Osteoblast (primary cell): ENCODE measurements at places on chromosomes 7 and 10.

- no peaks in the 10 kb centered on the region for H3K27me3 ChIP-seq
- H3K36me3 ChIP-seq = no peaks in the 10 kb centered on the region
- H3K27ac ChIP-seq = no peak overlapping the region
- DNase-seq = no peak
- no peak overlapping the region for H3K4me3 ChIP-seq
Measured at GRCh38 chr7:95026421-95027072, 119.2 kb downstream of the PPP1R9A start.

- H3K4me1 ChIP-seq = peaks cover 6% of the 10 kb centered on the region
- no peak overlapping the region for H3K27ac ChIP-seq
- no peaks in the 10 kb centered on the region for H3K36me3 ChIP-seq
- peaks cover 22% of the 10 kb centered on the region for H3K27me3 ChIP-seq
- peak overlapping the region; percentile 71 for H3K4me3 ChIP-seq
Measured at GRCh38 chr7:129169686-129170440, 18.6 kb upstream of the SMO start.

DNA sequence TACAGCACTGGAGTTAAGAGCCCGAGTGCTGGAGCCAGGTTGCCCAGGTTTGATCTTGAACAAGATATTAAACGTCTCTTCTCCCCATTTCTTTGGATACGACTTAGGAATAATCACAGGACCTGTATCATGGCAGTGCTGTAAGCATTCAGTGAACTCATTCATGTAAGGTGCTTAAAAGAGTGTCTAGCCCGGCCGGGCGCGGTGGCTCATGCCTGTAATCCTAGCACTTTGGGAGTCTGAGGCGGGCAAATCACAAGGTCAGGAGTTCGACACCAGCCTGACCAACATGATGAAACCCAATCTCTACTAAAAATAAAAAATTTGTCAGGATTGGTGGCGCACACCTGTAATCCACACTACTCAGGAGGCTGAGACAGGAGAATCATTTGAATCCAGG lies 40.8 kb downstream of the CHST15 start:
- H3K36me3 ChIP-seq = no peaks in the 10 kb centered on the region
- no peaks in the 10 kb centered on the region for H3K4me1 ChIP-seq
- no peaks in the 10 kb centered on the region for H3K27me3 ChIP-seq
- H3K4me3 ChIP-seq = no peak overlapping the region
- DNase-seq = no peak
- no peak overlapping the region for H3K27ac ChIP-seq

DNA sequence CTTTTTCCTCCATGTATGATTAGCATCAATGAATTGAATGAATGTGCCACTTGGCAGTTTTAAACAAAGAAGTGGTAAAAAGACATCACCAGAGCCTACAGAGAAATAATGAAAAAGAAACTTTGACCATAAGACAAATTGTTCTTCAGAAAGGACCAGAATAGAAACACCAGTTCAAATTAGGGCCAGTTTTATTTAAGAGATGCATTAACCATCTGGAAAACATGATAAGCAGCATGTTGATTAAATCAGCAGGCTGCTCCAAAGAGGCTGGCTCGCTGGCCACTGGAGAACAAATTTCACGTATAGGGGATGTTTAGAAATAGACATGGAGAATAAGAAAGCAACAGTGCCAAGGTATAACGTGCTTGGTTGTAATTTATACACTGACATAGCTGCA lies 242.3 kb upstream of the AOAH start:
- H3K36me3 ChIP-seq = no peaks in the 10 kb centered on the region
- H3K27me3 ChIP-seq = no peaks in the 10 kb centered on the region
- no peak for DNase-seq
- H3K27ac ChIP-seq = no peak overlapping the region
- no peak overlapping the region for H3K4me3 ChIP-seq

GRCh38 chr10:76024460-76025123 lies 593.2 kb downstream of the LRMDA start:
- H3K4me1 ChIP-seq = no peaks in the 10 kb centered on the region
- no peak for DNase-seq
- no peak overlapping the region for H3K4me3 ChIP-seq
- no peaks in the 10 kb centered on the region for H3K36me3 ChIP-seq

- DNase-seq = no peak
- no peaks in the 10 kb centered on the region for H3K36me3 ChIP-seq
- no peaks in the 10 kb centered on the region for H3K27me3 ChIP-seq
- H3K4me3 ChIP-seq = no peak overlapping the region
- peaks cover 22% of the 10 kb centered on the region for H3K4me1 ChIP-seq
Measured at GRCh38 chr10:71710519-71710918, 9.1 kb downstream of the C10orf105 start.

DNA sequence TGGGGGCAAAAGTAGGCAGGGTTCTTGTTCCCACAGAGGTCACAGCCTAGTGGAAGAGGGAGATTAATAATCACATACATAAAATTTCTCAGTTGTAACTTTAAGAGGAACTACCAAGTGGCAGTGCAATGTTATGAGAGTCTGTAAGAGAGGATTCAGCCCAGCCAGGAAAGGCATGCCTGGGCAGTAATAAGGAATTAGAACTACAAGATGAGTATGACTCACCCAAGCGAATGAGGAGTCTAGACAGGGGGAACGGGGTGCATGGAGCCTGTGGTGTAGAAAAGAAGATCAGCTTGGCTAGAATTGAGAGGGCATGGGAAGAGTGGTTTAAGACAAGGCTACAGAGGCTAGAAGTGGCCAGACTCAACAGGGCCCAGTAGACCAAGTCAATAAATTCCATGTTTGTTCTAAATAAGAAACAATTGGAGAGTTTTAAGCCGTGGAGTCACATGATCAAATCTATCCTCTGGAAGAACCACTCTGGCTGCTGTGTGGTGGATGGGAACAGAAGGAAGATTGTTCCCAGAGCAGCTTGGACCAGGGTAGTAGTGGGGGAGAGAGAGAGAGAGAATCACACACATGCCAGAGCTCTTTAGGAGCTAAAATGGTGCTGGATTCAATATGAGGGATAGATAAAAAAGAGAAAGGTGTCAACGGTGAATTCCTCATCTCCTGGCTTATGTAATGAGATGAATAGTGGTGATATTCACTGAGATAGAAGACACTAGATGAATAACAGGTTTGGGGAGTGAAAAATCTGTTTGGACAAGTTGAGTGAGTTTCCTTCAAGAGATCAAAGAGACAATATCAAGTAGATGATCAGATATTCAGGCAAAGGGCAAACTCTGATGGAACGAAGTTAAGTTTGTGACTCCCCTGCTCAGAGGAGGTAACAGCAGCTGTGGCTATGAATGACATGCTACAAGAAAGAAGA lies 265.1 kb downstream of the FGFR2 start:
- no peak for DNase-seq
- no peak overlapping the region for H3K4me3 ChIP-seq
- H3K27me3 ChIP-seq = no peaks in the 10 kb centered on the region
- H3K27ac ChIP-seq = no peak overlapping the region
- H3K4me1 ChIP-seq = no peaks in the 10 kb centered on the region

- no peak for DNase-seq
- no peaks in the 10 kb centered on the region for H3K36me3 ChIP-seq
- H3K4me1 ChIP-seq = no peaks in the 10 kb centered on the region
- no peak overlapping the region for H3K4me3 ChIP-seq
- no peak overlapping the region for H3K27ac ChIP-seq
Measured at GRCh38 chr10:19063986-19064385, 15.4 kb downstream of the MALRD1 start.

- H3K4me1 ChIP-seq = no peaks in the 10 kb centered on the region
- H3K27me3 ChIP-seq = no peaks in the 10 kb centered on the region
- no peak overlapping the region for H3K4me3 ChIP-seq
- H3K27ac ChIP-seq = no peak overlapping the region
Measured at GRCh38 chr7:151142686-151143040, 24.8 kb downstream of the GBX1 start.

DNA sequence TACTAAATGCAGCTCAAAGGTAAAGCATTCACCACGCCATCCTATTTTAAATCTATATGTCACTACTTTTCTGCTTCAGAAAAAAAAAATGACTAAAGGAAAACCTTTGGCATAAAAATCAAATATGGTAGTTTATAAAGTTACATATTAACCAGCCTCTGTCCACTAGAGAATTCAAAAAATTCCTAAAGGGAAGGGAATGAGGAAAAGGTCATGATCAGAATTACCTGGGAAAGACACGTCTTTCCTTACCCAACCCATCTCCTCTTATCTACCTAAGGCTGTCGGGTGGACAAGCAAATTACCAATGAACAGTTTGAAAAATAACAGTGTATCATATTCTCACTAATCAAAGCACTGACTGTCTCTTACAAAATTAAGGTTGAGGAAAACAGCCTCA lies 100.7 kb upstream of the TMEM106B start:
- H3K27ac ChIP-seq = no peak overlapping the region
- H3K4me1 ChIP-seq = no peaks in the 10 kb centered on the region
- H3K36me3 ChIP-seq = no peaks in the 10 kb centered on the region
- H3K4me3 ChIP-seq = no peak overlapping the region
- no peak for DNase-seq

DNA sequence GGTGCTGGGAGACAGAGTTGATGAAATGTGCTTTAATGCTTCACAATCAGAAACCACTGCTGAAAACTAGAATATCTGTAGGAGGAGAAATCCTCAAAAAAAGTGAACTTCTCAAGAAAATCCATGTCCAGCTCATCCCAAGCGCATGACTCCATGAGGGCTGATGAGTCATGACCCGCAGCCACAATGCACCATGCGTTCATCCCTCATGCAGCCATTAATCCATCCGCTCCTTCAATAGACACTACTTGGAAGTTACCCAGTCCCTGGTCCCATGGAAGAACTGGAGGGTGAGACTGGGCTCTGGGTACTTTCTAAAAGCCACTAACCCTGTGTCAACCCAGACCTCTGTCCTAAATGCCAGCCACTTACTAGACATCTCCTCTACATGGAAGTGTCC lies 24.4 kb downstream of the TMEM273 start:
- H3K27me3 ChIP-seq = no peaks in the 10 kb centered on the region

- H3K4me1 ChIP-seq = no peaks in the 10 kb centered on the region
- peaks cover 87% of the 10 kb centered on the region for H3K36me3 ChIP-seq
- H3K27ac ChIP-seq = no peak overlapping the region
- no peak overlapping the region for H3K4me3 ChIP-seq
Measured at GRCh38 chr10:91838199-91838598, 40.0 kb downstream of the TNKS2 start.

DNA sequence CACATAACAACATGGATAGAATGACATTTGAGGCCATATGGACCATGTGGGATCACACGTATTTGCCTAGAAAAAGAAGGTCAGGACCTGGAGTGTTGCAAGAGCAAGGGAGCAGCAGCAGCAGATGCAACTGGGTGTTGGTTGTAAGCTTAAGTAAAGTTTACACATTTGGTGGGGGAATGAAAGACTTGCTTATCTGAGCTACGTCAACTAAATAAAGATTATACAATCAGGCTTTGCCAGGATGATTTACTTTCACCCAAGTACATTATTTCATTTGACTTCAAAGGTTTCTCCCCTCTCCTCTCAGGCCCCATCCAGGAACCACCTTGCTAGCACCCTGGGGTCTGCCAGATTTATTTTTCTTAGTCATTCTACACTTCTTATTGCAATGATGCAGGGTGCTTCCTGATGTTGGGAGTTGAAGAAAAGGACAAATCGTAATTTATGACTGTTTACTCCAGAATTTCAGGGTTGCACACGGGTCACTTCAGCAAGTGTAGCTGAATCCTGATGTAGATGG lies 591.9 kb upstream of the IGFBP3 start:
- no peak for DNase-seq
- H3K27ac ChIP-seq = no peak overlapping the region
- H3K36me3 ChIP-seq = no peaks in the 10 kb centered on the region
- no peaks in the 10 kb centered on the region for H3K4me1 ChIP-seq

DNA sequence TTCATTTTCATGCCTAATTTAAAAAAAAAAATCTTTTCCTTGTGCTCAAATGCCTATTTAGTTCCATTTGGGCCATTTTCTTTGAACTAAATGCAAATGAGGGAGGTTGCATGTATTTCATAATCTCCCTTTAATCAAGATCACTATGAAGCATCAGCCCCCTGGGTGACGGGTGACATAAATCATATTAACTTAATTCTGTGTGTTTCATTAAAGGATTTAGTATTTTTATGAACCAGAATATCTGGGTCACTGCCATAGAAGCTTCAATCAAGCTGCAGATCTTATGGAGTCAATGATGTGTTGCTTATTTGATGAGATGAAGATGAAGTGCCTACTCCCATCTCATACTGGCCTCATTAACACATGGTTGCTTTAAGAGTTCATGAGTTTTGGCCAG lies 301.9 kb upstream of the PRKCQ start:
- H3K27me3 ChIP-seq = no peaks in the 10 kb centered on the region
- DNase-seq = no peak
- no peaks in the 10 kb centered on the region for H3K4me1 ChIP-seq
- H3K27ac ChIP-seq = no peak overlapping the region

GRCh38 chr7:191981-192649 lies at the start of gene FAM20C:
Gene FAM20C (plus strand): TSS chr7:192571. CDS start chr7:193200, 629 bp downstream.
- peak within 1 kb of the TSS; percentile 94 for H3K4me3 ChIP-seq
- H3K36me3 ChIP-seq = peaks cover 29% of the 10 kb centered on the region
- H3K27me3 ChIP-seq = no peaks in the 10 kb centered on the region
- H3K4me1 ChIP-seq = peaks cover 33% of the 10 kb centered on the region
- DNase-seq = peak; percentile 100

- no peaks in the 10 kb centered on the region for H3K27me3 ChIP-seq
- H3K36me3 ChIP-seq = no peaks in the 10 kb centered on the region
- no peaks in the 10 kb centered on the region for H3K4me1 ChIP-seq
Measured at GRCh38 chr10:20745556-20746375, 151.3 kb downstream of the NEBL start.

DNA sequence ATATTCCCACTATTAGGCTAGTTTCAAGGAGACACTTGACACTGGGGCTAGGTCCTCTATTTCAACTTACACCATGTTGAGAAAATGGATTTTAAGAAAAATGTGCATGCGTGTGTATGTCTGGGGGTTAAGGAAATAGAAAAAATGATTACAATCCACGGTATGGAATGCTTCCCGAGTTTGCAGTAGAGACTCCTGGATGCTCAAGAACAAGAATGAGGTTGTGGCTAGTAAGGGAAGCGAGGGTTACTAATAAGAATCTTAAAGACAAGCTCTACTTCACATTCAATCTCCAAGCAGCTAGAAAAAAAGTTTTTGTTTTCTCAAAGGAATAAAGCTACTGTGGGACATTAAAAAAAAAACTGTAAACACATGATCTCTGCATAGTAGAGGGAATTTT lies 54.7 kb downstream of the ANK3 start:
- no peak overlapping the region for H3K4me3 ChIP-seq
- no peak overlapping the region for H3K27ac ChIP-seq
- peaks cover 9% of the 10 kb centered on the region for H3K4me1 ChIP-seq
- DNase-seq = no peak
- H3K27me3 ChIP-seq = no peaks in the 10 kb centered on the region
- H3K36me3 ChIP-seq = no peaks in the 10 kb centered on the region
